ENCODE measurements at places on chromosomes 7 and 10. TPM values are rescaled to one million over a fixed set of nuclear protein-coding genes. Genes with fewer than 3 reads are reported as not detected.
A peak's percentile ranks its signal among the peaks of the same experiment; 100 is the strongest.

GRCh38 chr7:1729773-1730172 lies 59.7 kb downstream of the ELFN1 start:
- DNase-seq, result no peak
- no peak overlapping the region for H3K27ac ChIP-seq
- no peak overlapping the region for H3K4me3 ChIP-seq
- peaks cover 2% of the 10 kb centered on the region for H3K27me3 ChIP-seq
- 0 out of 2 replicates have a peak, but pooled peaks cover 7% of the 10 kb centered on the region for H3K36me3 ChIP-seq
- H3K4me1 ChIP-seq, result peaks cover 9% of the 10 kb centered on the region

The CC2D2B gene
- 0.32 TPM for total RNA-seq

The USP6NL gene
- total RNA-seq, result 19.5 TPM

DNA sequence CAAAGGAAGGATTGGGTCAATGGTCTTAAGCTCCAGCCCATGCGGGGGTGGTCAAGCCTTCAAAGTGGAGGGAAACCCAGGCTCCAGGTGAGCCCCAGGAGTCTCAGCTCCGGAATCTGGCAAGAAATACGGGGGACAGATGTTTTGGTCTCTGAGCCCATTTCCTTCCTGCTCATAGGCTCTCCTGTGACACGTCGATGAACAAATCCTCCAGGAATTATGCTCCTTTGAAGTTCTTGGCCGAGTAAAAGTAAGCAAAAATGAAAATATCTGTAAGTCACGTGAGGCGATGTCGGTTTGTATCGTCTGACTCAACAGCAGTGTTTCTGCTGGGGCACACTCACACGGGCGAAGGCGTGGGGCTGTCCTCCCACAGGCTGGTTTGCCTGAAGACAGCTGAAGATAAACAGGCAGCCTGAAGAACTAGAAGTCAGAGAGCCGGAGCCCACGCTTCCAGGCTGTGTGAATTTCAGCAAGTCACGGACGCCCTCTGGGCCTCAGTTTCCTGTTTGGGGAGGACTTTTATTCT lies 52.6 kb upstream of the SMNDC1 start:
- peaks cover 59% of the 10 kb centered on the region for H3K4me1 ChIP-seq
- no peaks in the 10 kb centered on the region for H3K36me3 ChIP-seq
- H3K27me3 ChIP-seq, result no peaks in the 10 kb centered on the region
- no peak for DNase-seq

The NPFFR1 gene
- total RNA-seq, result 0.05 TPM

The DIP2C gene
- total RNA-seq, result 10.9 TPM

- H3K27ac ChIP-seq, result 0 out of 2 replicates have a peak overlapping the region, but pooled peaks have one; percentile 0
- no peaks in the 10 kb centered on the region for H3K4me1 ChIP-seq
- no peak overlapping the region for H3K4me3 ChIP-seq
Observed at GRCh38 chr7:130114374-130114773, 44.0 kb downstream of the KLHDC10 start.

DNA sequence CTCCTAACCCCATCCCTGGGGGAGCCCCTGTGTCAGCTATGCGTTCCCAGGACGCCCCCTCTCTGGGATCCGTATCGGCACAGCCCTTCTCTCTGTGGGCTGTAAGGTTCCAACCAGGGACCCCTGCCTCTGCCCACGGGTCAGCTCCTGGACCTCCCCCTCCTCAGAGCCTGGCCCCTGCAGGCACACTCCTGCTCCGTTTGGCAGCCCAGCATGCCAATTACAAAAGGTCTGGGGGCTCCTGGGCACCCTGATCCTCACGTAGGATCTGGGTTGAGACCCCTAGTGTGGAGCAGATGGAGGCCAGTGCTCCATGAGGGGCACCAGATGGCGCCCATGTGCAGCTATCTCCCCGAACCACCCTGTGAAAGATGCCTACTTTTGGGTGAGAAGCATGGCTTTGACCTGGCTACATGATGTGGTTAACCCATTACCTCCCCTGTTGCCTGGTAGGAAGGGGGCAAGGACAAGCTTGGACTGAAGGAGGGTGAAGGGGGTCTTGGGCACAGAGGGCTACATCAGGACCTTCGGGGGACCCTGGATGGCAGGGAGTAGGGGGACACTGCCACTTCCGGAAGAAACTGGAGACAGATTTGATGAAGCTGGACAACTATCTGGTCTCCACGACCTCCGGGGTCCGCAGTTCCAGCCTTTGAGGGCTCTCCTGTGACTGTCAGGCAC lies 9.0 kb downstream of the TACR2 start:
- H3K36me3 ChIP-seq, result peaks cover 15% of the 10 kb centered on the region
- H3K4me1 ChIP-seq, result peaks cover 40% of the 10 kb centered on the region
- peak overlapping the region; percentile 16 for H3K4me3 ChIP-seq
- peaks cover 7% of the 10 kb centered on the region for H3K27me3 ChIP-seq
- DNase-seq, result no peak
- peak overlapping the region; percentile 32 for H3K27ac ChIP-seq

- no peak overlapping the region for H3K27ac ChIP-seq
- no peak for DNase-seq
- H3K4me1 ChIP-seq, result peaks cover 4% of the 10 kb centered on the region
Observed at GRCh38 chr10:103079100-103079499, 114.0 kb downstream of the NT5C2 start.

The STAG3 gene
- total RNA-seq, result 5.2 TPM

The WDFY4 gene
- 0.25 TPM for total RNA-seq
